ENCODE measurements at places on chromosomes 13 and 19.

DNA sequence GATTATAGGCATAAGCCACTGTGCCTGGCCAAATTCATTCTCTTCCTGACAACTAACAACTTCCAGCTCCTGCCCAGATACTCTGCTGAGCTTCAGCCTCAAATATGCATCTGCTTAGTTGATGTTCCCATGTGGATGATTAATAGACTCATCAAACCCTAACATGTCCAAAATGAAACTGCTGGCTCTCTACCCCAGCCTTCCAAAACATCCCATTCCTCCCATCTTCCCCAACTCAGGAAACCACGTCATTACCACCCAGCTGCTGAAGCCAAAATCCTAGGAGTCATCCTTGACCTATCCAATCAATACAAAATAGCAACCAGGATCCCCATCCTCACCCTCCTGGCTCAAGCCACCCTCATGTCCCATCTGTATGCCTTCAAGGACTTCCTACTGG, 20.9 kb downstream of the POU2F2 start:
- no peak for DNase-seq

DNA sequence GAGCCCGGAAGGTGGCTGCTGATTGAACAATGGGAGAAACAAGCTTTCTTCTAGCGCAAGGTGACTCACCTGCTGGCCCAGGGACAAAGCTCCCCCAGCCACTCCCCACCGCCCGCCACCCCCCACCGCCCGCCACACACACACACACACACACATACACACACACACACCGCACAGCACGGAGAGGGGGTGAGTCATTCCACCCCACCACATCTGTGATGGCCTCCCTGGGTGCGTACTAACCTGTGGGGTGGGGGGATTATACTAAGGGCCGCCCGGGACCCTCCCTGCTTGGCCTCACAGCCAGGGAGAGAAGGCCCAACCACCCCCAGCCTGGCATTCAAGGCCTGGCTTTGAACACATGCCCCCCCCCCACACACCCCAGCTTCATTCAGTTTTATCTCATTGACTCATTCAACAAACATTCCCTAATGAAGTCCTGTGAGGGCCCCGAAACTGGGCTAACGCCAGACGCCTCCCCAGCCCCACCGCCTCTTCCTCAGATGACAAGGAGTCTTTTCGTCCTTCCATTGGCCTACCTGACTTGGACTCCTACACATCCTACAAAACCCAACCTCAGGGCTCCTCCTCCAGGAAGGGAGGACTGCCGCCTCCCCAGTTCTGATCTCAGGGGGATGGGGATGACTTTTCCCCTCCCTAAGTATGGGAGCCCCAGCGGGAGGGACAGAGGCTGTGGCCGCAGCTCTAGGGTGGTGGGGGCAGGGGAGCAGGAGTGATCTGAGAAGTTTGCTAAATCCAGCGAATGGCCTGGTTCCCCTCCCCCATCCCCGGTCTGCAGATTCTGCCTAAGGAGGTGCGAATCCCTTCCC, 5.8 kb upstream of the ONECUT3 start:
- no peak for DNase-seq

- DNase-seq, result no peak
Observed at GRCh38 chr13:79936368-79937136, 404.4 kb downstream of the SPRY2 start.

DNA sequence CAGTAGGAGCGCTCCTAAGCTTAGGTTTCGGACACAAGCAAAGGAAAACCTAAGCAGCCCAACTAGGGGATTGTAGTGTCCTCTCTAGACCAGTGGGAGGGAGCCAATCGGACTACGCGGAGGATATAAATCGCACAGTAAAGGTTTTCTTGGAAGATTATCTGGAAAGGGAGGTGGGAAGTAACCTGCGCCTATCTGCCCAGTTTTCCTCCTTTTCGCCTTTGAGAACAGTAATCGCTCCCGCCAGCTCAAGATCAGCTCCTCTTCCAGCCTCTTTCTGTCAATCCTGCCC, 456 bp upstream of the RAB4B start:
- DNase-seq, result no peak

DNA sequence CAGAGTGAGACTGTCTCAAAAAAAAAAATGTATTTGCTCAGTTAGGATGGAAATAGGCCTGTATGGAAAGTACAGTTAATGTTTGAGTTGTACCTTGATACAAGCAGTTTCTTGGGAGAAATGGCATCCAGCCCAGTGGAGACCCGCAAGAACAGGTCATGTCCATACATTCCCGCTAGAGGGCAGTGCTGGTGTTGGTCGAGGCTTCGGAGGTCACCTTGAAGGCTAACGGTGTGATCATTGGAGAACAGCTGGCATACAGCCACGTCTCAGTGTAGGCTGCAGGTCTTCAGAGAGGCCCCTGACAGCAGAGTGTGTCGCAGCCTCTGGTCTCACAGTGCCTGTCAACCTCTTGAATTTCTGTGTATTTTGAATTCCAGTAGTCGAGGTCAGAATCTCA, 7.5 kb downstream of the ZNF610 start:
- no peak for DNase-seq

GRCh38 chr19:7307590-7308218, 13.5 kb upstream of the INSR start:
- no peak for DNase-seq

GRCh38 chr19:14112051-14112808, 5.3 kb downstream of the PRKACA start:
- DNase-seq, result no peak

DNA sequence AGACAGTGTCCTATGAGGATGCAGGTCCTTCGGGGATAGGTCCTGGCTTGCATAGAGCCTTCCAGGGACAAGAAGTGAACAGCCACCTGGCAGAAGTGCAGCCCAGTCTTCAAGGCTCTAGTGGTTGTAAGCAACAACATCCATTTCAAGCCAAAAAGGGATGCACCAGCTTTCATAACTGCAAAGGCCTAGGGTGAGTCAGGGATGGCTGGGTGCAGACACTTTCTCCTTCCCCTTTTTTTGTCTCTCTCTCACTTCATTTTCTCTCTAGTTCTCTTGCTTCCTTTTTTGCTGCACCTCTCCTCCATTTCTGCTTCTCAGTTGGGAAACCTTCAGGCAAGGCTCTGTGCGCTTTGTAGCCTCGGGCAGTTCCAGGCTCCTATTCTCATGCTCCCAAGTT, 196.2 kb upstream of the ZNF536 start:
- no peak for DNase-seq

- DNase-seq, result no peak
Observed at GRCh38 chr19:8331263-8331845, 10.1 kb downstream of the RPS28 start.

DNA sequence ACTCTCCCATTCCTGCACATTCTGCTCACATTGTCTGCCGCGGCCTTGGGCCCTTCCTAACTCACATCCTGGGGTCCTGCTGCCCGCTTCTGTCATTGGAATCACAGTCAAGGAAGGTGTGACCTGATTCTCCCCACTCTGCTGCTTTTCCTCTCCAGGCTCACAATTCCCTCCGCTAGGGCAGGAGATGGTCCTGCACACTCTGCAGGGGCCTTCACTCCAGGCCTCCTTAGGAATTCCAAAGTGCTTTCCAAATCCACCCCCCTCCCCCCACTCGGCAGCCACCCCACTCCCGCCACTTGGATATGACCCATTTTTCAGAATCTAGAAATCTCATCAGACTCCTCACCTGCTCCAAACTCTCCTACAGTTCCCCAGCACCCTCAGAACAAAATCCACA, 3.1 kb upstream of the SLC5A5 start:
- DNase-seq, result no peak

DNA sequence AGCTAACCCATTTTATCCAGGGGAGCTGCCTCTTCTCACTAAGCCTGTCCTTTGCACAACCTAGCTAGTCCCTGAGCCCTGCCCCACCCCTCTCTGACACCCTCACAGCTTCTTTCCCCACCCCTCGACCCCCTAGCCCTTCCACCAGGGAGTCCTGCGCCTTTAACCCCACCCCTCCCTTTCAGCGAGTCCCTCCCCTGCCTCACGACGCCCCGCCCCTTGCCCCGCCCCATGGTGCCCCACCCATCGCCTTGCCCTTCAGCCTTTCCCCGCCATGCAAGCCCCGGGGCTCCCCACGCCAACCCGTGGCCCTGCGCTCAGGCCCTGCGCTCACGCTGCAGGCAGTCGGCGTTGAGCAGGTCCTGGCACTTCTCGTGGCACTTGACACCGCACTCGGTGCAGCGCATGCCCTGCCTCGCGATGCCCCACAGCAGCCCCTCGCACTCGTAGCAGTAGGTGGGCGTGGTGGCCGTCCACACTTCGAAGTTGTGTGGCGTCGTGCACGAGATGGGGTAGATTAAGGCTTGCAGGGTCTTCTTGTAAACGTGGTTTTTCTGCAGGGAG, 40.0 kb downstream of the UNC13A start:
- no peak for DNase-seq

- no peak for DNase-seq
Observed at GRCh38 chr13:43731296-43731695, 55.5 kb downstream of the ENOX1 start.

DNA sequence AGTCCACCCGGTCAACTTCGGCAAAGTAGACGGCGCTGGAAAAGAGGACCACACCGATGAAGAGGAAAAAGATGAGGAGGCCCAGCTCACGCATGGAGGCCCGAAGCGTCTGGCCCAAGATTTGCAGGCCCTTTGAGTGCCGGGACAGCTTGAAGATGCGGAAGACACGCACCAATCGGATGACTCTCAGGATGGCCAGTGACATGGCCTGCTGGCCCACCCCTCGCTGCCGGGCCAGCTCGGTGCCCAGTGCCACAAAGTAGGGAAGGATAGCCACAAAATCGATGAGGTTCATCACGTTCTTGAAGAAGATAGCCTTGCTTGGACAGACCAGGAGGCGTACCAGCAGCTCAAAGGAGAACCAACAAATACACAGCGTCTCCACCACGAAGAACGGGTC, 2.1 kb downstream of the KCNA7 start:
- DNase-seq, result no peak

DNA sequence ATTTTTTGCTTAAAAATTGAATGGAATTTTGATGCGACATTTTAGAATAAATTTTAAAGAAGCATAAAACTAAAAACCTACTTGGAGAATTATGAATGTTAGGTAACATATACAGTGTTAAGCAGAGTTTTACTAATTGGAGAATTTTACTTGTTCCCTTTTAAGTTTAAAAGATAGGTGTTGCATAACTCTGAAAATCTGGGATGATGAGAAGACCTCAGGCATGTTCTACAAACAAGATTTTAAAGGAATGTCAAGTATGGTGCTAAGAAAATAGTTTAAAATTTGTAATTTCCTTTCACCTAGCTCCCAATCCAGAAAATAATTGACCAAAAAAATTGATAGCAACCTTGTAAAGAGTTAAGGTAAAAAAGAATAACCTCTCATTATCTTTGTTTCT, 135.8 kb downstream of the RFC3 start:
- DNase-seq, result no peak

DNA sequence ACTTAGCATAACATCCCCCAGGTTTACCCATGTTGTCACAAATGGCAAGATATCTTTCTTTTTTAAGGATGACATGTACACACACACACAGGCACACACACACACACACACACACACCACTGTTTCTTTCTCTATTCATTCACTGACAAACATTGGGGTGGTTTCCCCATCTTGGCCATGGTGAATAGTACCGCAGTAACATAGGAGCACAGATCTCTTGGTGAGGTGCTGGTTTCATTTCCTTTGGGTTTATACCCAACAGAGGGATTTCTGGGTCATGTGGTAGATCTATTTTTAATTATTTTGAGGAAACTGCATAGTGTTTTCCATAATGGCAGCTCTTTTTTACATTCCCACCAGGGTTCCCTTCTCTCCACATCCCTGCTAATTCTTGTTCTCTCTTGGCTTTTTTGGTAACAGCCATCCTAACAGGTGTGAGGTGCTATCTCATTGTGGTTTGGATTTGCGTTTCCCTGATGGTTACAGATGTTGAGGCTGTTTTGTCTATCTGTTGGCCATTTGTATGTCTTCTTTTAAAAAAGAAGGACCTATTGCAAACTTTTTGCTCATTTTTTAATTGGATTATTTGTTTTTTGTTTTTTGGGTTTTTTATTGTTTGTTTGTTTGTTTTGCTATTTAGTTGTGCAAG, 251.7 kb upstream of the IRS2 start:
- DNase-seq, result no peak

DNA sequence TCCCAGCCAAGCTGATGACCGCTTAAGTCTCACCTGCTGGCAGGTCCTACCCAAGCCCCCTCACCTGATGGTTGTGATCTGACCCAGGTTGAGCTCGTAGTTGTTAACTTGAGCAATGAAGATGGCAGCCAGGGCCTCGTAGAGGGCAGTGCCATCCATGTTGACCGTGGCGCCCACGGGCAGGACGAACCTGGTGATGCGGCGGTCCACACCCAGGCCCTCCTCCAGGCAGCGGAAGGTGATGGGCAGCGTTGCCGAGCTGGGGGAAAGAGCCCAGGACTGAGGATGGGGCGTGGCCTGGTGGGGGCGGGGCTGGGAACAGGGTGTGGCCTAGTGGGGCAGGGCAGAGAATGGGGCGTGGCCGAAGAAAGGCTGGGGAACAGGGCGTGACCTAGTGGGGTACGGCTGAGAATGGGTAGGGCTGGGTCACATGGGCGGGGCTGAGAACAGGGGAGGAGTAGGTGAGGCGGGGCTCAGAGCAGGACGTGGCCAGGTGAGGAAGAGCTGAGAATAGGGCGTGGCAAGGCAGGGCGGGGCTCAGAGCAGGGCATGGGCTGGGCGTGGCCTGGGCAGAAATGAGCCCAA, 12.9 kb downstream of the OR7C2 start:
- no peak for DNase-seq

GRCh38 chr13:32528358-32528757, 10.2 kb downstream of the N4BP2L2 start:
- no peak for DNase-seq

- no peak for DNase-seq
Observed at GRCh38 chr13:28129911-28130693, 8.2 kb upstream of the PAN3 start.

DNA sequence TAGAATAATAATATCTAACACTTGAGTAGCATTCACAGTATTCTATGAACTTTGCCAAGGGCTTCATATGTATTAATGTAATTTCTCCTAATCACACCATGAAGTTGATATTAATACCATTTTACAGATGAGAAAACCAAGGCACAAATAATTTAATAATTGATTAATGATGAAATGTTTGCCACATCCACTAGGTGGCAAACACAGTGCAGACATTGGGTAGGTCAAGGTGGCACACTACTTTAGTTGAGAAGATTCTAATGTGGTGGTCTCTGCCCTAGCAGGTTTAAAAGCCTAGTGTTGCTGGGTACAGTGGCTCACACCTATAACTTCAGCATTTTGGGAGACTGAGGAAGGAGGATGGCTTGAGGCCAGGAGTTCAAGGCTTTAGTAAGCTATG, 412.4 kb downstream of the SUCLA2 start:
- no peak for DNase-seq

DNA sequence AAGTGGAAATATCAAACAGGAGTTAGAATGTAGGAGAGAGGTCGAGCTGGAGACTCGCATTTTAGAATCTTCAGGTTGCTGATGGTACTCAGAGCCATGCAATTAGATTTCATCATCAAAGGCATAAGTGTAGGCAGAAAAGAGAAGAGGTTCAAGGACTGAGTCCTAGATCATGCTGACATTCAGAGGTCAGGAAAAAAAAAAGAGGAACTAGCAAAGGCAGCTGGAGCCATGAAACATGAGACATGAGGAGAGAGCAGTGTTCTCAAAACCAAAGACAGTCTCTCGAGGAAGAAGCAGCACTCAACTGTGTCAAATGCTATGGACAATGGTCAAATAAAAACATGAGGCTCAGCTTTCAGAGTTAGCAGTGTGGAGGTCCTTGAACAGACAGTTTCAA, 12.4 kb upstream of the TPP2 start:
- no peak for DNase-seq

Measured in NCI-H524 treated with DMSO at 0.1 percent for 48 hours (cell line).